ENCODE measurements at places on chromosomes 4 and X.

GRCh38 chr4:5801696-5802095 lies 90.7 kb downstream of the EVC start:
- ATAC-seq: no peak

GRCh38 chrX:148422526-148422925 lies 77.9 kb upstream of the AFF2 start:
- no peak for ATAC-seq

DNA sequence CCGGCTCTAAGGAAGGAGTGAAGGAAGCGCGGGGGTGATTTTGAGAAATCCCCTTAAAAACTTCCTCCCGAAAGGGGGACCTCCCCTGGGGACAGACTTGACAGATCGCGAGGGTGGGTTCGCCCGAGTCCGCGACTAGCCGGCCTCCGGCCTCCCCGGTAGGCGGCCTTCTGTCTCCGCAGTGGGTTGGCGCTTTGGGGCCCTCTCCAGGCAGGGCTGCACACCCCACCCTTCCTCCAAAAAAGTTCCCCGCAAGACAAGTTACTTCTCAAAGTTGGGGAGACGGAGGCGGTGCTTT lies 24.8 kb downstream of the HOPX start:
- peak; percentile 36 for ATAC-seq

DNA sequence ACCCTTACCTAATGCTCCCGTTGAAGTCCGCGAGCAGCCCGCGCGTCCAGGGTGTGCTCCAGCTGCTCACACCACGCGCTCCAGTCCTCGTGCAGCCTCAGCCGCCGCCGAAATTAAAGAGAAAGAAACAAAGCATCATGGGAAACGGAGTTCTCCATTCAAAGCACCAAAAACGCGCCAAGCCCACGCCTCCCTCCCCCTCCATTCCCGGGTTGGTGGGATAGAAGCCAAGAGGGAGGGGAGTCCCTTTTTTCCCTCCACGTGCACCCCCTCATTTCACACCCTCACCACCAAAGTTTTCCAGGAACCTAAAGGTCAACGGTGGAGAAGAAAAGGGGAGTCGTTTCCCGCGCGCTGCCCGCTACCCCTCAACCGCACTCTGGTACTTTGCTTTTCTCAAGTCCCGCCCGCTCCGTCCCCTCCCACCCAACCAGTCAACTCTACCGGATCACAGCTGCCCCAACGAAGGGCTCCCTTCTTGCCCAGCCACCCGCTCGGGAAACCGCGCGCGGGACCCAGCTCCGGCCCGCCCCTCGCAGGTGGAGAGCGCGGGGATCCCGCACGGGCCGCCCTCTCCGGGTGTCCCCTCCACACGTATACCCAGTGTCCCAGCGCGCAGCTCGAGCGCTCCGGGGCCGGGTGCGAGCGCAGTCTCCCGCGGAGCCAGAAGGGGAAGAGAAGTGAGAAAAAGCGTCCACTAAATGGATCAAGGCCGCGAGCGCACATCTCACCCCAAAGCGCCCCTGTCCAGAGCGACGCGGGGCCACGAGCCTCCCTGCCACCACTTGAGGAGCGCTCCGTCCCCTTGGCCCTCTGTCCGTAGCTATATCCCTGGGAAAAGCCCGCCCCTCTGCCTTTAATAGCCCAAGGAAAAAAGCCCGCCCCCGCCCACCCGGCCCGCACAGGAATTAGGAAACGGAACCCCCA lies 65.1 kb upstream of the CCDC160 start:
- peak; percentile 71 for ATAC-seq

DNA sequence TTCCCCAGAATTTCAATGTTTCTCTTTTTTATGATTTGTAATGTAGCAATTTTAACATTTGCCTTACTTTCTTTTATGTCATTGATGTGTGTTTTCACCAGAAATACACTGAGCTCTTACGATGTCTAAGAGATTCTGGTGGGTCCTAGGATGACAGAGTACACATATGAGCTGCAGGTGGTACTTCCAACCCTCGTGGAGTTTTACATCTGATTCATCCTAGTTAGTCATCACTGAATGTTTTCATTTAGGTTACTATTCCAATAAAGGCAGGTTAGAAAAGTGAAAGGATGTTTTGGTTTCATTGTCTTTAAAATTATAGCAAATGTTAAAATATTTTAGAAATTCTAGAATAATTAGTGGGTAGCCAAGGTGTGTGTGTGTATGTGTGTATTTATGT lies 605.9 kb downstream of the ADGRL3 start:
- no peak for ATAC-seq

GRCh38 chrX:136064661-136065043 lies 79.4 kb downstream of the SLC9A6 start:
- ATAC-seq: no peak

DNA sequence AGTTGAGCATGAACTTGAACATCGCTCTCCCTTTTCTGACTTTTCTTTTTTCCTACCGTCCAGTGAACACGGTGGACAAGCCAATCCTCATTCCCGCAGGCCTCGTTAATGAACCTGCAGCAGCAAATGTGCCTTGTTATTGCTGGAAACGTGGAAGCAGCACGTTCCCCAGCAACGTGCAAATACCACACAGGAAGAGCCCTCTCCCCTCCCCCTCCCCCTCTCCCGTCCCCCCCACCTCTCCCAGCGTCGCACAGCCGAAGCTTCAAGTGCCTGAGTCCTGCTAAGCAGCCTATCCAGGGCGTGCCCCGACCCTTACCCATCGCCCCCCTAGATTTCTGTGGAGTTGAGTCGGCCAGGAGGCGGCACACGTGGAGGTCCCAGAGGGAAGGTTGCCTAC lies 219.9 kb downstream of the BCOR start:
- ATAC-seq: peak; percentile 74

DNA sequence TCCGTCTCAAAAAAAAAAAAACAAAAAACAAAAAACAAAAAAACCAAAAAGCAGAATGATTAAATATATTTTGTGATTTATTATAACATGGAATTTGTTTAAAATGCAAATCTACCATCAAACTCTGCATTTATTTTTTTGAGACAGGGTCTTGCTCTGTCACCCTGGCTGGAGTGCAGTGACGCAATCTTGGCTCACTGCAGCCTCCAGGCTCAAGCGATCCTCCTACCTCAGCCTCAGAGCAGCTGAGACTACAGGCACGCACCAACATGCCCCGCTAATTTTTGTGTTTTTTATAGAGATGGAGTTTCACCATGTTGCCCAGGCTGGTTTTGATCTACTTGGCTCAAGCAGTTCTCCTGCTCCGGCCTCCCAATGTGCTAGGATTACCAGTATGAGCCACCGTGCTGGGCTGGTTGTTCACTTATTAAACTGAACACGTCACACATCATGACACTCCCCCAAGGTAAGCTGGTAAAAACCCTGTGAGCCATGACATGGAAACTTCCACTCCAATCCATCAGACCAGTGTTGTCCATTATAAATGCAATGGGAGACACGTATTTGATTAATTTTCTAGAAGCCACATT lies 45.7 kb downstream of the RBM47 start:
- ATAC-seq: no peak

DNA sequence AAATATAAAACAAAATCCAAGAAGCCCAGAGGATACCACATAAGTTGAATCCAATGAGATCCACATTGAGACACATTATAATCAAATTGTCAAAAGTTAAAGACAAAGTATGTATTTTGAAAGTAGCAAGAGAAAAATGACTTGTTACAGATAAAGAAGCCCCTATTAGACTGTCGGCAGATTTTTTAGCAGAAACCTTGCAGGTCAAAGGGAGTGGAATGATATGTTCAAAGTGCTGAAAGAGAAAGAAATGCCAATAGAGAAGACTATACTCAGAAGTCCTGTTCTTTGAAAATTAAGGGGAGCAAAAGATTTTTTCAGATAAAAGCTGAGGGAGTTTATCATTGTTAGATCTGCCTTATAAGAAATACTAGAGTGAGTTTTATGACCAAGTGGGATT lies 148.9 kb upstream of the EPHA5 start:
- no peak for ATAC-seq

DNA sequence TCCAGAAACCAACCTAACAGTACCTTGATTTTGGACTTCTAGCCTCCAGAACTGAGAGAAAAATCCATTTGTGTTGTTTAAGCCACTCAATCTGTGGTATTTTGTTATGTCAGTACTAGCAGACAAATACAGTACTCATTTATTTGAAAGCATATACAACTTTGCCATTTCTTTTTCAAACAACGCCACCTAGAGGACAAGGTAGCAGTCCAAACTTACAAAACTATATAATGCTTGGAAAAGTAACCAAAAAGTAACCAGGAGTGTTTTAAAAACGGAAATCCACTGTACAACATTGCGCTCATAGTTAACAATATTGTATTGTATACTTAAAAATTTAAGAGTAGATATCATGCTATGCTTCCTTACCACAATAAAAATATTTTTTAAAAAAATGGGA lies 37.0 kb upstream of the FGF13 start:
- no peak for ATAC-seq

DNA sequence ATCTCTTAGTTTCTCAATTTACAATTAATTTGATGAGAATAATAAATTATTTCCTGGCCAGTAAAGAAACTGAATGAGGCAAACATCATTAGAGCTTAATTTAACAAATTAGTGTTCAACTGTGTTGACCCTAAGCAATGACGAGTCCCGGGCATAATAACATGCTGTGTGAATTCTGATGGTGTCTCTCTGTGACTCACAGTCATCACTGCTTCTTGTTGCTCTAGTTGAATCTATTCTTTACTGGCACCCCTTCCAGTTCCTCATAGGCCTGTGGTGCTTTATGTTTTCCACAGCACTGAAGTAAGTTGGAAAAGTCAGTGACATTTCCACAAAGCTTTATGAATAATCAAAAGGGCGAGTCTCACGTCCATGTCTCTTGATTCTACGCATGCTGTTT lies 57.7 kb upstream of the SLC7A11 start:
- no peak for ATAC-seq

GRCh38 chrX:11665168-11666111 lies at the start of gene ARHGAP6:
ARHGAP6 (minus strand) TSS chrX:11665920; CDS start chrX:11664828, 1,092 bp downstream.
- ATAC-seq: peak; percentile 90

GRCh38 chrX:154038656-154039055 lies 19.0 kb upstream of the IRAK1 start:
- no peak for ATAC-seq

DNA sequence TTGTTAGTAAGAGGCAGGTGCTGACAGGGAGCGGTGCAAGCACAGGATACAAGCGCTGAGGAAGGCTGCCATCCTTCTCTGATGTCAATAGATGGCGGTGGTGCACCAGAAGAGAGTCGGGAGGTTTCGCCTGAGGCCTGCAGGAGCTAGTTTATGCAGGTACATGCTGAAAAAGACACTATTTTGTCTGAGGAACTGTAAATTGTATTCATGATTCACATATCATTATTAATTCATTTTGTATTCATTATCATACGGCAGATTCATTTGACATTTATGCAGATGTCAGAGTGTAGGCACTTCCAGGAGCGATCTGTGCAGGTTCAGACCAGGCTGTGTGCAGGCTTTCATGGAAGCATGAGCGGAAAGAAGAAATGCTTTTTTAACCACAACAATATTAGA lies 824.0 kb downstream of the STIM2 start:
- peak; percentile 98 for ATAC-seq

DNA sequence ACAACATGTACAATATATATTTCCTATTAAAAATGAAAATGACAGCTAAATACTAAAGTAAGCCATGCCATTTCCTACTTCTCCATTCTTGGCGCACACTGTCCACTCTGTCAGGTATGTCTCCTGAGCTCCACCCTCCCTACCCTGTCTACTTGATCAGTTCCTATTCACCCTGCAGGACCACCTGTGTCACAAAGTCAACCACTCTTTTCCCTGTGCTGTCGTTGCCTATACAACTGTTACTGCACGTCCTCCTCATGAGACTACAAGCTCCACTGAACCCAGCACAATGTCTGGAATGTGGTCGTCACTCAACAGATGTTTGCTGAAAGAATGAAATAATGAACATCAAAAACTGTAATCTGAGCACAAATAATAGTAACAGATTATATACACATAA lies 54.9 kb downstream of the SLC9A7 start:
- ATAC-seq: no peak

GRCh38 chrX:40831750-40832149 lies 96.4 kb upstream of the MED14 start:
- no peak for ATAC-seq

Measured in motor neuron (in vitro differentiated cells).